ENCODE measurements at places on chromosomes 2 and 18. TPM values are rescaled to one million over a fixed set of nuclear protein-coding genes. Genes with fewer than 3 reads are reported as not detected.

CD8B2 gene
- 0.19 TPM for total RNA-seq

SIX2 gene
- not detected for total RNA-seq

GRCh38 chr2:120774557-120775160 lies 39.0 kb downstream of the GLI2 start:
- DNase-seq = no peak
- H3K27ac ChIP-seq = no peak overlapping the region
- H3K27me3 ChIP-seq = no peaks in the 10 kb centered on the region
- H3K36me3 ChIP-seq = no peaks in the 10 kb centered on the region
- H3K4me1 ChIP-seq = no peaks in the 10 kb centered on the region

SNORC gene
- total RNA-seq = 0.85 TPM

- DNase-seq = no peak
- H3K27me3 ChIP-seq = peaks cover 19% of the 10 kb centered on the region
- no peak overlapping the region for H3K4me3 ChIP-seq
Measured at GRCh38 chr2:7405861-7406715, 488.9 kb downstream of the RNF144A start.

GPC1 gene
- total RNA-seq = 4.9 TPM

FER1L5 gene
- not detected for total RNA-seq

DNA sequence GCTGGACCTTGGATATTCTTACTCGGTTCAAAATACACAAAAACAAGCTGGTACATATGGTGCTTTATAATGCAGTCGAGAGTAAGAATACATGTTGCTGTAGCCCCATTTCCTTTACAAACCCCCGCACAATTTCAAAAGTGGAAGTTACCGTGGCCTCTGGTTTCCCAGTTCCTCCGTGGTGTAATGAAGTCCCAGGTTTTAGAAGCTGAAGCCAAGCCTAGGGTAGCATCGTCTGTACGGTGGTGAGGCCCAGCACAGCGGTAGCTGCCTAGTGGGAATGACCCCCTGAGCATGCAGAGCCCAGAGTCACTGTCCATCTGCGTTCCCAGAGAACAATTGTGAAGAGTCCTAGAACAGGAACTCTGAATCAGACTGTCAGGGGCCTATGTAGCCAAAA lies 171.8 kb downstream of the ASXL3 start:
- no peaks in the 10 kb centered on the region for H3K4me1 ChIP-seq
- no peak for DNase-seq
- no peaks in the 10 kb centered on the region for H3K36me3 ChIP-seq
- no peak overlapping the region for H3K4me3 ChIP-seq
